ENCODE measurements at places on chromosomes 4 and X.

- no peak for DNase-seq
Measured at GRCh38 chr4:102734591-102735385, 26.0 kb downstream of the MANBA start.

DNA sequence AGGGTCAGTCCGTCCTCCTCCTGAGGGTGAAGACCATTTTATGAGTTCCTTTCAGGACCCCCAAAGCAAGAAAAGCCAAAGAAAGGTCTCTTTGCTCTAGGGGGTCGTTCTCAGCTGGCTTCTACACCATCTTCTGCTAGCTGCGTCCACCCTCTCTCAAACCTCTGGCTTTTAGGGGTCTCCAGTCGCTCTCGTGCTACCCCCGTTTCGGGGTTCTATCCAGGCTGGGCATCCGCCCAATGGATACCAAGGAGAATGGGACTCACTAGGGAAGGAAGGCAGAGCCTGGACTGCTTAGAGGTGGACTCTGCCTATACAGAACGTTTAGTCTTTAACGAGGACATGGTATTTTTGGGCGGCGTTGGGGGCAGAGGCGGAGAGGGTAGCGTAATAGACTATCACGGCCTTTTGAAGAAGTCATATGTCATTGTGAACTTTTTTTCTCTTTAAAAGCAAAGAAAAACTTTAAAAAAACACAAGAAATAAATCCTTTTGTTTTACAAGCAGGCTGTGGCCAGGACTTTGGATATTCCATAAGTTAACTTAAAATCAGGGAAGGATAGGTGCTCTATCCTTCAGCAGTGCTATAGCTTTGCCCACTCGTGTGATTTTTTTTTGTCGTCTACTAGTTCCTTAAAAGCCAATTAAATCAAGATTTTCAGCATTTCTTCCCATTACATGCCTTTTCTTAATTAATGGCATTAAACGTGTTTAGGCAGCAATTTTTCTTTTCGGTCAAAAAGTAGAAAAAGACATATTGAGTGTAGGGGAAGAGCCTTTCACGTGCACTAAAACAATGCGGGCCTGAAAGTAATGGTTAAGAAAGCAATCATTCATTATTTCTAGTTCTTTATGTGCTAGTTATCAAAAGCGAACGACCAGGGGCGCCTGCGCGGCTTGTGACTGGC is 7.2 kb upstream of the PITX2 start:
- DNase-seq, result no peak

GRCh38 chrX:4830880-4831557 is 1117.6 kb upstream of the PRKX start:
- DNase-seq, result no peak

DNA sequence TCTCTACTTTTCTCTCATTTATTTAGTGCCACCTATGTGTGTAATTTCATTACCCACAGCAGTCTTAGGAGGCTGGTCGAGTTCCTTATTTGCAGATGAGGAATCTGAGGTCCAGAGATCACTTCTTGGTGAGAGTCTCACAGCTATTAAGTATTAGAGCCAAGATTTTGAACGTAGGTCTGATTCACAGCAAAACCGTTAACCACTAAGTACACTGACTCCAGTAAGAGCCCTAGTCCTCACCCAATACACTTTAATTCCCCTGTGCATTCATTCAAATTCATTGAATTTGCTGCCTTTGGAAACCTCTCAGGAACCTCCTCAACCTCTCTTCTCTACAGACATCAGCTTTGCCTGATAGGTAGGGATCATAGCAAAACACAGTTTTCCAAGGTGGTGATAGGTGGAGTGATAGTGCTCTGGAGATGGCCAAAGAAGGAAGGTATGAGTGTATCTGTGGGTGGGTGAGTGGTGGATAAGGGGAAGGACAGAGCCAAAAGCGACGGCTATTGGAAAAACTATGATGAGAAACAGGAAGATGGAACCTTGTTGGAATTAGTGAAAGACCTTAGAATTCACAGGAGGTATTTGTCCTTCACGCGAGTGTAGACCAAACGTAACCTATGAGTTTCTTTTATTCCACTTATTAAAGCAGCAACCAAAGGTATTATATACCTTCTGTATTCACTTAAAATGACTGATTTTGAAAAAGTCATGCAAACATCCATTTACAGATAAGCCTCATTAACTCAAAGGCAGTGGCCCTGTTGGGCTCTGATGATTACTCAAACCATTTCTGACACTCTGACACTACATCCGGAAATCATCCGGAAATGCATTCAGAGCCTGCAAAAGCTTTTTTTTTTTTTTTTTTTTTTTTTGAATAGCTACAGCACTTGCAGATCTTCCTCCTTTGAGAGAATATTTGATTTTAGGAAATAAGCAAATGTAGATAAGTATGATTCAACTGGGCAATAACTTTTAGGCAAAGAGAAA is 6.3 kb downstream of the FMR1 start:
- DNase-seq, result no peak

GRCh38 chr4:3524349-3524748 is 7.9 kb downstream of the LRPAP1 start:
- DNase-seq, result no peak

DNA sequence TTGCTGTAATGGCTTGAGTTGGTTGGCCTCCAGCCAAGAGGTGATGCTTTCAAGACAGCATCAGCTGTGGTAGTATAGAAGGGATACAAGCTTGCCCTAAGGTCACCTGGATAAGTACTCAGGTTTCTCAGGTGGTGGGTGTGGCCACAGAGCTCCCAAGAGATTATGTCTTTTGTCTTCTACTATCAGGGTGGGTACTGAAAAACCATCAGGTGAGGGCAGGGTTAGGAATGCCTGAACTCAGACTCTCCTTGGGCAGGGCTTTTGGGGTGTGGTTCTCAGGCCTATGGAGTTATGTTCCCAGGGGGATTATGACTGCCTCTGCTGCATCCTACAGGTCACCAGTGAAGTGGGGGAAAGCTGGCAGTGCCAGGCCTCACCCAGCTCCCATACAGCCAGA is 654.6 kb upstream of the GALNT7 start:
- no peak for DNase-seq

- DNase-seq, result no peak
Measured at GRCh38 chr4:37522996-37523395, 163.2 kb downstream of the RELL1 start.
